A549 treated with dexamethasone at 1 μM for 4 hours (cell line): ENCODE measurements at places on chromosomes 6 and 20. TPM values are rescaled to one million over a fixed set of nuclear protein-coding genes. Genes with fewer than 3 reads are reported as not detected.

SUN5 gene
- not detected in 5 replicates for total RNA-seq

NELFCD gene
- 39.5 to 47.3 TPM (median 45.4 TPM) in 5 replicates for total RNA-seq

BTNL2 gene
- not detected in 5 replicates for total RNA-seq

LIME1 gene
- 2.9 to 9.5 TPM (median 8.9 TPM) in 5 replicates for total RNA-seq

PI16 gene
- not detected in 5 replicates for total RNA-seq

RBL1 gene
- 9.9 to 14.9 TPM (median 12.5 TPM) in 5 replicates for total RNA-seq

KHDC1L gene
- 0.25 to 0.41 TPM (median 0.28 TPM) in 3 of 5 replicates, not detected in the others for total RNA-seq

GPR63 gene
- total RNA-seq: 0.30 to 0.47 TPM (median 0.36 TPM) in 5 replicates

LRRC73 gene
- total RNA-seq: 0.56 to 0.96 TPM (median 0.95 TPM) in 5 replicates

GLP1R gene
- total RNA-seq: not detected in 5 replicates

TMEM239 gene
- total RNA-seq: not detected in 5 replicates

ADGRF4 gene
- total RNA-seq: 16.3 to 19.6 TPM (median 17.1 TPM) in 5 replicates

CEP57L1 gene
- 6.3 to 9.0 TPM (median 8.3 TPM) in 5 replicates for total RNA-seq

DEFB124 gene
- total RNA-seq: 0.21 to 0.72 TPM (median 0.35 TPM) in 4 of 5 replicates, not detected in the other

TOX2 gene
- 10.4 to 14.4 TPM (median 13.8 TPM) in 5 replicates for total RNA-seq

CUTA gene
- 167 to 223 TPM (median 192 TPM) in 5 replicates for total RNA-seq

FERMT1 gene
- total RNA-seq: 13.8 to 16.2 TPM (median 14.4 TPM) in 5 replicates

DYNLT2 gene
- 0.43 to 0.62 TPM (median 0.56 TPM) in 5 replicates for total RNA-seq

PPP1R14C gene
- 3.1 to 3.7 TPM (median 3.5 TPM) in 5 replicates for total RNA-seq

CGA gene
- 0.29 to 0.72 TPM (median 0.47 TPM) in 5 replicates for total RNA-seq

ADGB gene
- total RNA-seq: not detected in 5 replicates

ELMO2 gene
- total RNA-seq: 17.1 to 23.5 TPM (median 21.8 TPM) in 5 replicates

PSORS1C2 gene
- 0.09 TPM in 1 of 5 replicates, not detected in the others for total RNA-seq

SLX4IP gene
- 2.1 to 3.8 TPM (median 3.1 TPM) in 5 replicates for total RNA-seq

CTCFL gene
- 0.02 to 0.06 TPM (median 0.03 TPM) in 4 of 5 replicates, not detected in the other for total RNA-seq

TRAPPC3L gene
- not detected in 5 replicates for total RNA-seq

TREM1 gene
- 0.12 to 0.54 TPM (median 0.25 TPM) in 5 replicates for total RNA-seq

C6orf132 gene
- total RNA-seq: 2.8 to 5.1 TPM (median 4.0 TPM) in 5 replicates

HCK gene
- 0.06 to 0.16 TPM (median 0.12 TPM) in 5 replicates for total RNA-seq

JAG1 gene
- total RNA-seq: 36.8 to 49.0 TPM (median 46.7 TPM) in 5 replicates

SOX18 gene
- 1.1 to 2.7 TPM (median 1.9 TPM) in 5 replicates for total RNA-seq

DEFB119 gene
- not detected in 5 replicates for total RNA-seq

BMP2 gene
- 0.18 to 0.41 TPM (median 0.26 TPM) in 5 replicates for total RNA-seq

RNF146 gene
- total RNA-seq: 9.3 to 12.1 TPM (median 11.4 TPM) in 5 replicates

UNC5CL gene
- total RNA-seq: 0.29 to 0.60 TPM (median 0.47 TPM) in 5 replicates

COL19A1 gene
- total RNA-seq: not detected in 5 replicates

RCAN2 gene
- total RNA-seq: not detected in 5 replicates

GMPR gene
- 3.5 to 5.4 TPM (median 4.4 TPM) in 5 replicates for total RNA-seq

HLA-DPB1 gene
- total RNA-seq: not detected in 5 replicates
